ENCODE measurements at places on chromosomes 1 and 21. TPM values are rescaled to one million over a fixed set of nuclear protein-coding genes. Genes with fewer than 3 reads are reported as not detected.

- DNase-seq = no peak
These were observed 432.8 kb upstream of the CHRM3 start for GRCh38 chr1:238953448-238954010.

Gene G0S2
- 15.1 TPM for total RNA-seq

- DNase-seq = no peak
These were observed 11.1 kb downstream of the ECE1 start for GRCh38 chr1:21278860-21279845.

DNA sequence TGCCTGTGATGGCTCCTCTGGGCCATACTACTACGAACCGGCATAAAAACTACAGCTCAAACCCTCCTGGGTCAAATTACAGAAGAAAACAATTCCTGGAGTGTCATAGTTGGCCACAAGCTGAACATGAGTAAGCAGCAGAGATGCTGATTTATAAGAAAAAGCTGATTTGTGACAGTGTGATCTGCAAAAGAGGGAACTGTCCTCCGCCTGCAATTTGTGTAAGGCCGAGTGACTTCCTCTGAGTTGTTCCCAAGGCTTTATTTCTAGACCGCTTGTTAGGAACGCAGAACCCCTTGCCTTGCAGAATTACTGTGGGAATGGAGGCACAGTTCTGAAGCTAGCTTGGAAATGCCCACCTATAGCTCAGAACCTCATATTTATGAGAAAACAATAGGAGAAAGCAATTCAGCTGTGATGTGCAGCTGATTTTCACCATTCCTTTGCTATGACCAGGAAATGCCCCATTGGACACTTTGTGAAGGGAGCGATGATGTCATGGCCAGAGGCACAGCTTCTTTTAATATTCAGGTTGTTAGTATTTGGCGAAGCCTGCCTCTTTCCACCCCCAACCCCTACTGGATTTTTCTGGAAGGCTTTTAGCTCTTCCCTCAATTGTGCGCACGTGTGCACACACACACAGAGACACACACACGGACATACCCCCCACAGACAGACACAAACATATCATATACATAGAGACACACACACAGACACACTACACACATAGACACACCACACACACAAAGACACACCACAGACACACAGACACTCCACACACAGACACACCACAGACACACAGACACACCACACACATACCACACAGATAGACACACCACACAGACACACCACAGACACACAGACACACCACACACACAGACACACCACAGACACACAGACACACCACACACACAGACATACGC, 47.6 kb downstream of the IER5 start:
- peak; percentile 93 for DNase-seq

DNA sequence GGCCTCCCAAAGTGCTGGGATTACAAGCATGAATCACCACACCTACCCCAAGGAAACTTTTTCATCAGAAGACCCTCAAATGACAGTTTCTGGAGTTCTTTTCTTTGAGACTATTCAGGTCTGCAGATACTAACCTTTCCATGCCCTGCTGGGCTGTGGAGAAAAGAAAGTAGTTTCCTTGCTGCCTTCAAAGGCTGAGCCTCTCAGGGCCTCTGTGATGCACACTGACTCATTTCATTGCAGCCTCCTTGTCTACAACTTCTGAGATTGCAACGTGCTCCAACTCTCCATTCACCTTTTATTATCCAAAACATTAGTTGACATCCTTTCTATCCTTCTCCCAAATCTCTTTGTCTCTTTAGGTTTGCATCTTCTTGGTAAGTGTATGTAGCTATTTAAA, 8.8 kb upstream of the SAMSN1 start:
- DNase-seq = no peak

DNA sequence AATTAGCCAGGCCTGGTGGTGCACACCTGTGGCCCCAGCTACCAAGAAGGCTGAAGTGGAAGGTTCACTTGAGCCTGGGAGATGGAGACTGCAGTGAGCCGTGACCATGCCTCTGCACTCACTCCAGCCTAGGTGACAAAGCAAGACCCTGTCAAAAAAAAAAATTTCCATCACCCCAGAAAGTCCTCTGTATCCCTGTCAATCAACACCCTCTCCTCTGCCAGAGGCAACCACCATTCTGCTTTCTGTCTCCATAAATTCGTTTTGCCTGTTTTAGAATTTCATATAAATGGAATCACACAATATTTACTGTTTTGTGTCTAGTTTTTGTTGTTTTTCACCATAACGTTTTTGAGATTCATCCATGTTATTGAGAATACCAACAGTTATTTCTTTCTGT, 141.6 kb upstream of the SLC45A1 start:
- no peak for DNase-seq

Gene SLAMF8
- 1.7 TPM for total RNA-seq

All from astrocyte (in vitro differentiated cells and primary cell).